ENCODE measurements at places on chromosomes 12 and 14.

- DNase-seq, result no peak
These were observed 167.4 kb upstream of the HMGA2 start for GRCh38 chr12:65656891-65657351.

DNA sequence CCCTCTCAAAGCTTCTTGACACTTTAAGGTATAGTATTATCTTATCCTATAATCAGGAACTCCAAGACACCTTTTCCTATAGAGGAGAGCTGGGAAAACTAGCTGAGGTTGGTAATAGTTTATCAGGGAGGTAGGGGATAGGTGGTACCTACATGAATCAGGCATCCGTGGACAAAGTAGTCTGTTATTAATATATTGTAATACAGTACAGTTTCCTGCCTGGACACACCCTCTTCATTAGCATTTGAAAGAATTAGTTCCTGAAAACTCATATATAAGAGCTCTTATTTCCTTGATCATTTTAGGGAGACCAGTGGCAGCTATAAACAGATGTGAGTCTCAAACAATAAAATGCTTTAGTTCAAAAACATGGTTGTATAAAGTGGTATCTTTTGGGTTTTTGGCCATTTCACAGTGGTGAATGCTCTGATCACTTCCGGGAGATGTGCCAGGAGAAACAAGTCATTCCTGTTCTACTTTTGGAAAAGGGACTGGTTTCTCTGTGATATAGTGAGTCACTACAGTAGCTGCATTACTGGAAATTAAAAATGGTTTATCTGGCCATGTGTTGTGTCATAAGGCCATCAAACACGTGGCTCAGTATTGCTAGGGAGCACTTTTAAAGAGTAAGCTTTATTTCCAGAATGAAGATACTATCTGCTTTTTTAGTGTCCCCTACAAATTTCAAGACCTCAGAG lies 98.1 kb downstream of the KLRB1 start:
- DNase-seq, result no peak

DNA sequence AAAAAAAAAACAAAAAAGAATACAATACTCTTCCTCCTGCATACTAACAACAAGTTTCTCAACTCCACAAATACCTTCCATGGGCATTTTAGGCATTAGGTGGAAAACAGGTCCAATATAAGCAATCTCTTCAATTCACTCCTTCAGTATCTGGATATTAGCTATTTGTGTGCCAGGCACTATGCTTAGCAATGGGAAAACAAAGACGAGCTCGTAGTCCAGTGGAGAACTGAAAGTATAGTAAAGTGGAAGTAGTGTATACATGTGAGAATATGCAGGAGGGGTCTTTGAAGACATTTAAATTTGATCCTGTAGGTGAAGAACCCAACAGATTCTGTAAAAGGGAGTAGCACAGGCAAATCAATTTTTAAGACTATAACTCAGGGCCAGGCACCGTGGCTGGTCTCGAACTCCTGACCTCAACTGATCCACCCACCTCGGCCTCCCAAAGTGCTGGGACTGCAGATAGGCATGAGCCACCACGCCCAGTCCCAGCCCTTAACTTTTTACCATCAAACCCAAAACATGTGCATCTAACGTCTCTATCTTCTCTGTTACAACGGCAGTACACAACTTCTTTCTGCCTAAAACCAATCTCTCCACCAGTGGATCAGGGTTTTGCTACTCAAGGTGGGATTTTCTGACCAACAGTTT lies 10.6 kb downstream of the HECTD1 start:
- DNase-seq, result no peak

GRCh38 chr12:50344775-50345174 lies 51.6 kb downstream of the FAM186A start:
- no peak for DNase-seq

DNA sequence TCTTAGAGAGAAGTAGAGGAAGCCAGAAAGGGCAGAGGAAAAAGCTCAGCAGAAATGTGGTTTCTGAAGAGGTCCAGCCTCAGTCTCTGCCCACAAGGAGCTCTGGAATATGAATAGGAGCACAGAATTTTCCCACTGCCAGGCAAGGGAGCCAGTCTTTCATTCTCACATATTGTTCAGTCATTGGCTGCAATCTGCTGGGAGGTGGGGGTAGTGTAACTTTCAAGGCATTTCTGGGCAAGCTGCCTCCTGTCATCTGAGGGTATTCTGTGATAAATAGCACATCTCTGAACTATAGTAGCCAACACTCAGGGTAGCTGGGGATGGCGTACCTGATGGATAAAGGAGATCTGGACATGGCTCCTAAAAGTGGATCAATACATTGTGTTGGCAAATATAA lies 127.2 kb downstream of the LRRK2 start:
- DNase-seq, result no peak
